ENCODE measurements at places on chromosomes 11 and 22.

DNA sequence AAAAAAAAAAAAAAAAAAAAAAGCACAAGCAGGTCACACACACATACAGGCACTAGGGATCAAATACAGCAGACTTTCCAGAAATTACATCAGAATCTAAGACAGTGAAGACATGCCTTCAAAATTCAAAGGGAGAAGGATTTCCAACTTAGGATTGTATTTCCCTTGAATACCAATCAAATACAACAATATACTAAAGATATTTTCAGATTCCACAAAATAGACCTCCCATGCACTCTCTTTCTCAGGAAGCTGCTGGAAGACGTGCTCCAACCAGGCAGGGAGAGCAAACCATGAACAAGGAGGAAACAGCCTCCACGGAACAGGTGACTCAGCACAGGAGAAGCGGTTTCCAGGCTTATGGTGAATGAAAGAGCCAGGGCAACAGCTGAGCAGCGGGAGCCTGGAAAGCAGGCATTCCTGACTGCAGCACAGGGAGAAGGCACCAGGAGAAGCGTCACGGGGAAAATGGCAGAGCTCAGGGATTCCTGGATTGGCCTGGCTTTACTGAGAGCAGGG is 32.0 kb downstream of the TMEM184B start:
- DNase-seq: no peak

DNA sequence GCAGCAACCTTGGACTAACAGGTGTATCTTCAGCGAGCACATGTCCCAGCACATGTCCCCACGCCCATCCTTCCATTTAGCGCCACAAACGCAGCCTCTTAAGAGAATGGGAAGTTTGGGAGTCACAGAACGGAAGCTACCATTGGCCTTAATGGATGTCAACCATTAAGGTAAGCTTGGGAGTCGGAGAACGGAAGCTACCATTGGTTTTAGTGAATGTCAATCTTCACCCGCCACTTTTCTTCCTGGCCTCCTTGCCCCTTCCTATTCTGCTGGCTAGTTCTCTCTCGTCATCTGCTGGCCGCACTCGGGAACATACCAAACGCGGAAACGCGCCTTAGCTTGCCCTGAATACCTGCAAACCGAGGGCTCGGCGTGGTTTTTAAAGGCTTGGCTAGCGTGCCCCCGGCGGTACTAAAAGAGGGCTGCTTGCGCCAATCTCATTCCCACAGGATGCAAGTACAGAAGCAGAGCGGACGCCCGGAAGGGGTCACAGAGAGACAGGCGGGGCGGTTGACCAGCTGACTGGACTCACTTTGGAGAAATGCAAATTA is 24.3 kb downstream of the GLYATL1 start:
- DNase-seq: no peak

DNA sequence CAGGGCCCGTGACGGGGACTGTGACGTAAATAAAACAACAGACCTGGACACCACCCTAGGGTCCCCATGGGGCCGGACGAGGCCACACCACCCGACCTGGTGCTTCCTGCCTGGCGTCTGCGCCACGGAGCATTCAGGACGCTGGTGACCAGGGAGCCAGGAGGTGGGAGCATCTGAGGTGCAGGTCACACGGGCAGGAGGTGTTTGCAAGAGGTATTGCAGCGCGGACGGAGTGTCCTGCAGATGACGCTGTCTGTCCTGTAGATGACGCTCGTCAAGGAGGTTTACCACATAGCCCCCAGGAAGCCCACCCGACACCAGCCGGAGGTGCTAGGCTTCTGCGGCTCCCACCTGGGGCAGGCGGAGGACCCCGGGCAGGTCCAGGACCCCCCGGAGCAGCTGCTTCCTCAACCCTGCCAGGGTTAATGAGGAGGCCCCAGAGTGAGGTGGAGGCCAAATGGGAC is 986 bp upstream of the MUC5B start:
- DNase-seq: no peak

- no peak for DNase-seq
Measured at GRCh38 chr11:130522284-130522961, 74.0 kb downstream of the ADAMTS15 start.

- no peak for DNase-seq
Measured at GRCh38 chr11:14320020-14320419, 39.0 kb downstream of the RRAS2 start.

- DNase-seq: no peak
Measured at GRCh38 chr11:113685654-113686359, 20.3 kb downstream of the TMPRSS5 start.

DNA sequence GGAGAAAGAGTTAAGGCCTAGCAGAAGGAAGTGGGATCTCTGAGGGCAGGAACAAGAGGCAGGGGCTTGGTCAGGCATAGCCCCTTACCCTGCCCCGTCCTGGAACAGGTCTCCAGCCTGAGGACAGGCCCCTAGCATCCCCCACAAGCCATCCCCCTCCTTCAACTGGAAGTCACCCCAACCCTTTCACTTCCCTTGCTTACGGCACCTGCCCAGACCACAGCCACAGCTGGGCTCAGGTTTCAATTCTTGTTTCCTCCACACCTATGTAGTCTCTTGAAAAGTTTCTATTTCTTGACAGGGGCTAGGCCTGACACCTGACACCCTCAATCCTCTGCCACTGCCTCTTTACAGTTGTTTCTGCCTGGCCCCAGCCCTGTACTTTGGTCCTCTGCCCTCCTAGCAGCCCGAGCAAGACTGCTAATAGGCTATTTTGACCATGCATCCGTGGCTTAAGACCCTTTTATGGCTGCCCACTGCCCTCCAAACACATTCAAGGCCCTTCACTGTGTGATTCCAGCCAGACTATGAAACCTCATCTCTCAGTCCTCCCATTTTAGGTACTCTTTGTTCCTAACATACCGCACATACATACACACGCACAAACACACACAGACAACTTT is 10.9 kb upstream of the FCHSD2 start:
- DNase-seq: no peak

DNA sequence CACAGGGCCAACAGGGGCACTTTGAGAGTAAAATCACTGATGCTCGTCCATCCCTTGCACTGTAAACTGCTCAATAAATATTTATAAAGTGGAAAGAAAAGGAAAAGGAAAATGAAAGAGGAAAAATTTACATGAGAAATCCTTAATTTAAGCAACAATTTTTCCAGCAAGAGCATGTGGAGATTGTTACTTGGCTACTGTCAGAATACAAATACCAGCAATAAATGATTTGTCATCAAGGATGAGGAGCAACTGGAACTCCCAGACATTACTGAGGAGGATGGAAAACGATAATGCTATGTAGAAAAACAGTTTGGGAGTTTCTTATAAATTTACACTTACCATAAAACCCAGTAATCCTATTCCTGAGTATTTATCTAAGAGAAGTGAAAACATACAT is 123.0 kb downstream of the SGSM3 start:
- DNase-seq: no peak

DNA sequence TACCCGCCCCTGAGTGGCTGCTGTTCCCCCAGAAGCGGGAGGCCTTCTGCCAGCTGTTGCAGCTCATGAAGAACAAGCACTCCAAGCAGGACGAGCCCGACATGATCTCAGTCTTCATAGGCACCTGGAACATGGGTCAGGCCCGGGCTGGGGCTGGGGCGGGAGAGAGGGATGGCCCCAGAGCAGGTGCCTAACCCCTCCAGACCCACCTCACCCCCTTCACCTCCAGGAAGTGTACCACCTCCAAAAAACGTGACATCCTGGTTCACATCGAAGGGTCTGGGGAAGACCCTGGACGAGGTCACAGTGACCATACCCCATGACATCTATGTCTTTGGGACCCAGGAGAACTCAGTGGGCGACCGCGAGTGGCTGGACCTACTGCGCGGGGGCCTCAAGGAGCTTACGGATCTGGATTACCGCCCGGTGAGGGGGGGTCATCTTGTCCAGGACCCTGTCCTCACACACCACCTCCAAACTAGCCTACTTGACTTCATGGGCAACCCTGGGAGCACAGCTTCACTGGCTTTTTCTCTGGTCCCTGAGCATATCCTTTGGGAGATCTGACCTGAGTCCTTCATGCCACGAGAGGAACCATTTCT is 6.3 kb downstream of the INPPL1 start:
- no peak for DNase-seq

All from hematopoietic multipotent progenitor cell treated with erythropoietin and hydrocortisone succinate and interleukin-3 and kit ligand, for 15 days (in vitro differentiated cells).